ENCODE measurements at places on chromosomes 2 and 18.
A peak's percentile ranks its signal among the peaks of the same experiment; 100 is the strongest.

DNA sequence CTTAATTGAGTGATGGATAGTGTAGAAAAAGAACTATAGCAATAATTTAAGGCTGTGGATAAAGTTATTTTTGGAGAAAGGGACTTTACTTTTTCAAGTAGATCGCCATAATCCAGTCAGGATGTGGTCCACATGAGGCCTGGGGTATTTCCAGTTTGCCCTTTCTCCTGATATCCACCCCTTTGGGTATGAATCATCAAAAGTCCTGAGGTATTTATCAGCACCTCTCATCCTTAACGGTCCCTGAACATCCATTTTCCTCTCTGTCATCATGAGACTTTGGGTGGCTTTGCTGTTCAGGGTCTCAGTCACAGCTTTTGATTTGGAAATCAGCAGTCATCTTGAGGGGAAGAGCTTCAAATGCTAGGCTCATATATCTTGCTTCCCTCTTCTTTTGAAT, 39.3 kb upstream of the ELAC1 start:
- no peak for DNase-seq

GRCh38 chr18:46343931-46344372, 239.8 kb downstream of the HAUS1 start:
- DNase-seq = peak; percentile 5

- no peak for DNase-seq
These were observed 269.8 kb downstream of the TNS1 start for GRCh38 chr2:217732992-217733391.

- DNase-seq = peak; percentile 71
These were observed 241.5 kb downstream of the ICOS start for GRCh38 chr2:204177977-204178522.

GRCh38 chr2:23627236-23628009, 242.4 kb downstream of the KLHL29 start:
- DNase-seq = no peak

All from stimulated activated CD4-positive, alpha-beta T cell treated with anti-CD3 and anti-CD28 coated beads, Interleukin-1b, Interleukin-23, amount 100 ng/mL, for 1 hour (primary cell).